Fibroblast of skin of abdomen (primary cell): ENCODE measurements at places on chromosomes 11 and 22.
A peak's percentile ranks its signal among the peaks of the same experiment; 100 is the strongest.

DNA sequence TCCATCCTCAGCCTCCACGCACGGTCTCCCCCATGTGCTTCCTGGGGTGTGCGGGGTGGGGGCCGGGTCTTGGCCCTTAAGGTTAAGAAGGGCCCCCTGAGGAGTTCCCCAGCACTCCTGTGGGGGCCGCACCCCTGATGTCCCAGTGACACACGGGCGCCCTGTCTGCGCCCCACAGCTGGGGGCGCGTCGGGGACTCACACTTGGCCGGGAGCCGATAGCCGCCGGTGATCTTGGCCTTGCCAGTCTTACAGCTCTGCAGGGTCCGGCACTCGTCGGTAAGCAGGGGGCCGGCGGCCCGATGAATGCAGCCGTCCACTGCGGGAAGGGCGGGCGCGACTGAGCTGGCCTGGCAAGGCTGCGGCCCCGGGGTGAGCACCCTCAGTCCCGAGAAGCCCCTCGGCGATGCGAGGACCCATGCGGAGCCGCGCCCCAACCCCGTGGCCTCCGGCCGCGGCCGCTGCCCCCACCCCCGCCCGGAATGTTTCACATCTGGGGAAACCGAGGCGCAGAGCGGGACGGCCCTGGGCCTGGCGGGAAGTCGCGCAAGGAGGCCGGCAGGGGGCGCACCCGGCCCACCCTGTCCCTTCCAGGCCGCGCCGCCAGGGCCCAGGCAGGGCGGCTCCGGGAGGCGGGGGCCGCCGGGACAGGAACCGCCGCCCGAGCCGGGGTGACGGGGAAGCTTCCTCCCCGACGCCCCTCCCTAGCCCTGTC lies 13.9 kb downstream of the OTUB1 start:
- DNase-seq: peak; percentile 69

GRCh38 chr11:1989953-1990352 lies 7.7 kb downstream of the H19 start:
- DNase-seq: no peak

GRCh38 chr11:134341805-134342571 lies 10.2 kb downstream of the GLB1L2 start:
- no peak for DNase-seq

GRCh38 chr11:4181782-4182721 lies 87.5 kb downstream of the RRM1 start:
- DNase-seq: peak; percentile 17

DNA sequence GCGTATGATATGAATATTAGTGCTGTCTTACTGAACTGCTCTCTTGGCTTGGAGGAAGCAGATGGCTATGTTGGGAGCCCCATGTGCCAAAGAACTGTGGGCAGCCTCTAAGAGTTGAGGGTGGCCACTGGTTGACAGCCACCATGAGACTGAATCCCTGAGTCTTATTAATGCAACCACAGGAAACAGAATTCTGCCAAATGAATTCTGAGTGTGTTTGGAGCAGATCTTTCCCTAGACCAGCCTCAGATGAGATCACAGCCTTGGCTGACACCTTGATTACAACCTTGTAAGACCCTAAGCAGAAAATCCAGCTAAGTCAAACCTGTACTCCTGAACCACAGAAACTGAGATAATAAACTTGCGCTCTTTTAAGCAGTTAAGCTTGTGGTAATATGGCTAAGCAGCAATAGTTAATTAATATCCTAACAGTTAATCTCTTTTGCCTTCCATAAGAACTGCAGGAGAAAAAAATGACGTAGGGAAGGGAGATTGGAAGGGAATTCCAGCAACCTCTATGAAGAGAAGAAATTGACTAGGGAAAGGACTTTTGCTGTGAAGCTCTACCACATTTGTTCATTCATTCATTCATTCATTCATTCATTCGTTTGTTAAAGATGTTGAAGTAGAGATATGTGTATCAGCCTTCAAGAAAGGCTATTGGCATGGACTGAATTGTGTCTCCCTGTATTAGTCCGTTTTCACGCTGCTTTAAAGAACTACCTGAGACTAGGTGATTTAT lies 26.8 kb downstream of the ADM start:
- no peak for DNase-seq

DNA sequence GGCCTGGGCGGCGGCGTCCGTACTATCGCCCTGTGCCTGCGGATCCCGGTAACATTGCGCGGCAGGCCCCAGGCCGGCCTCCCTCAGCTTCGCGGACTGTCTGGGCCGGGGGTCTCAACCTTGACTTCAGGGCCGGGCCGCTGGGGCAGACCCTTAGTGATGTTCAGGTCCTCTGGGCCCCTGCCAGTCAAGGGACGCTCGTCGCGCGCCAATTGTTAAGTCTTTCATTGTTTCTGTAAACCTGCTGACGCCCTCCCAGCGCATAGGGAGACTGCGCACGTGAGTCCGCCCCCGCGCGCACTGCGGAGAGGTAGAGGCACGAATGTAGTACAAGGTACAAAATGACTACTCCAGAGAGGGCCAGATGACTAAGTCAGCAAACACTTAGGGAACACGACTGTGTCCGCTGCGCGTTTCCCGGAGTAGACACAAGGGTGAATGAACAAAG lies 451 bp upstream of the HDHD5 start:
- DNase-seq: peak; percentile 41

- no peak for DNase-seq
Measured at GRCh38 chr22:35375526-35375925, 5.4 kb upstream of the HMOX1 start.
